ENCODE measurements at places on chromosomes 16 and 17.
A peak's percentile ranks its signal among the peaks of the same experiment; 100 is the strongest.

- peak; percentile 69 for DNase-seq
These were observed 1.5 kb upstream of the ESRP2 start for GRCh38 chr16:68237243-68238028.

- DNase-seq, result no peak
These were observed 18.2 kb upstream of the TRAP1 start for GRCh38 chr16:3735541-3735940.

GRCh38 chr17:7750321-7750821, 32.8 kb downstream of the DNAH2 start:
- DNase-seq, result no peak

DNA sequence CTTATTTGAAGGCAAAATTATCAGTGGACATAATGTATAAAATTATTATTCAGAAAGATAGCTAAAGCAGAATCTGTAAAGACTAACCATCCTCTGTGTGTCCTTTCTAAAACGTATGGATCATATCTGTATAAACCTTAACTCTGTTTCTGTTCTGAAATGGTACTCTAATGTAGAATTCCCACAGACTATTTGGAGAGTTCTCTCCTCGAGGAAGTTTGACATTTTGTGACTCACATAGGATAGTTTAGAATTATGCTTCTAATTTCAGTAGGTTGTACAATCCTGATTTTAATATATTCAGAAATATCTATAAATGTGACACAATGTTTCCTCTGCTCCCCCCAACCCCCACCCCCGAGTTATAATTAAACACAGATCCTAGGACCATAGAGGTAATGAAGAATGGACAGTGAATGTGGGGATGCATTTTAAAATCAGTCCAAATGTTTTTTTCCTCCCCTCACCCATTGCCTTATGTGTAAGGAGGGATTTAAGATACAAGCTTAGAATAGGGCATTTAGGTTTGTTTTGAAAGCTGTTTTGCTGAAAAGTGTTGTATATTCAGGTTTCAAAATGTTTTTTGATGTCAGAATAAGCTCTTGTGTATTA, 66.8 kb downstream of the BCAS3 start:
- DNase-seq, result no peak

GRCh38 chr16:3092501-3092941, 6.6 kb downstream of the ZSCAN10 start:
- no peak for DNase-seq

DNA sequence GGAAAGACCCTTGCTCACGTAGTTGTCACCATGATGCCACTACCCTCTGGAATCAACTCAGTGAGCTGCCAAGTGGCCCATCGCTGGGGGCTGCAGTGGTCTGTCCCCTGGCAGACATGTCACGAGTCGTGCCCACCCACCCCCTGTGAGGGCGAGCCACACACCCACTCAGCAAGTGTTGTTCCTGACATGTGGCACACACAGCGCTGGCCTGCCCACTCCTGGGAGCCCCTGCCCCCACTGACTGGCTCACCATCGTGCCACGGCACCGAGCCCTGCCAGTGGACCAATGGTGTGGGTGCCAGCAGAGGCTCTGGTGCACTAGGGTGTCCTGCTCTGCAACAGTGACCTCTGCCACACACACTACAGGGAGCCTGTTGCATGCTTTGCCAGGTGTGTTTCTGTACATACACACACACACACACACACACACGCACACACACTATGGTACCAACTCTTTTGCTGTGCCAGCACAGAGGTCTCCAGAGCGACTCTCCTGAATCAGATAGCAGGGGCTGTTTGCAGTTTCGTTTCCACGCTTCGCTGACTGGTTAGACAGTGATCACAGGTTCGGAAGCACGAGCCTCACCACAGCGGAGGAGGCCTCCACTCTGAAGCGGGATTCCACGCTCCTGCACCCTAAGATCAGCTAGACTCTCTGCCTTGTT, 7.7 kb downstream of the RTN4RL1 start:
- peak; percentile 45 for DNase-seq

DNA sequence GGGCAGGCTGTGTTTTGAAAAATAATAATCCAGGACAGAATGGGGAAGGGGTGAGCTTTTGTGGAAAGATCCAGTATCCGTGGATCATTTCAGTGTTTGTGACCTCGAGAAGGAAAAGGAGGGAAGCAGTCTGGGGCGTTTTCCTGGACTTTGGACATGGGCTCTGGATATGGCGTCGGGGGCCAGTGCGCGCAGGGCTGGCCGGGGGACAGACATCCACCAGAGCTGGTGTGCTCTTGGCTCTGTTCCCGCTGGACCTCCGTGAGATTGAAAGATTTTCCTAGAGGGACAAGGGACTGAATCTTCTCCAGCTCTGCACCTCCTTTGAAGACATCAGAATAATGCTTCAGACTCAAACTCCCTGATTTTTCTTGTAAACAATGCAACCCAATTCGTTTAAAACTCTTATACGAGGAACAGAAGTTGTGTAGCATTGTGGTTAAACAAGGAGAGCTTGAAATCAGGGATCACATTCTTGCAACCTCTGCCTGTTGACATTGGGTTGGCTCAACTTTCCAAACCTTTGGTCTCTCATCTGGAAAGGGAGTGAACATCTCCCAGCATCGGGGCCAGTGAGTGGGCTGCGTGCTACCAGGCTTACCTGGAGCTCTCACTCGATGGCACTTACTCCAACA, 75.9 kb downstream of the C16orf95 start:
- DNase-seq, result no peak

- DNase-seq, result no peak
These were observed 4.4 kb downstream of the FMNL1 start for GRCh38 chr17:45225964-45226530.

DNA sequence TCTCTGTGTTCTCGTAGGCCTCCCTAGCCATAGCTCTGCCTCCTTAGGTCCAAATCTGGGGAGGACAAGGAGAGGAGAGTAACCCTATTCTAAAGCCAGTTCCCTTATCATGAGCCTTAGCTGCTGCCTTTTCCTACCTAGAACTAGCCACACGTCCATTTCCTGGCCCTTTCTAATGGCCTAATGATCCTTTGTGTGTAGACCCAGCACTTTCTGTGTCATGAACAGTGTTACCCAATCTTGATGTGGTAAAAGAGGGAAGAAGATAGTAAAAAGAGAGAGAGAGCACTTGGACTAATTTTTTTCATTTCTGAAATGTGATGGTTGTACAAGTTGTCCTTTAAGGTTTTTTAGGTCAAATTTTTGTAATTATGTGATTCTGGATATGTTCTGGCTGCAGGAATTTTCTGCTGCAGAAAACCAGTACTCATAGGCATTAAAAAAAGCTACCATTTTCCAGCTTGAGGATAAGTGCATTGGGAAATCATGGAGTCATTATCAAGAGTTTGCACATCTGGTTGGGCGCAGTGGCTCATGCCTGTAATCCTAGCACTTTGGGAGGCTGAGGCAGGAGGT, 18.2 kb downstream of the CASC3 start:
- DNase-seq, result no peak

Data from NCI-H1694 (cell line).